PC-3 (cell line): ENCODE measurements at places on chromosomes 2 and 18. TPM values are rescaled to one million over a fixed set of nuclear protein-coding genes. Genes with fewer than 3 reads are reported as not detected.

IL1F10 gene
- total RNA-seq, result not detected in 2 replicates

PAIP2B gene
- total RNA-seq, result 3.8 and 4.0 TPM in 2 replicates

MC2R gene
- total RNA-seq, result not detected in 2 replicates

LMAN2L gene
- 27.8 and 31.4 TPM in 2 replicates for total RNA-seq

GALNT3 gene
- total RNA-seq, result 40.9 and 44.8 TPM in 2 replicates

TPO gene
- not detected in 2 replicates for total RNA-seq

ABHD1 gene
- total RNA-seq, result 0.36 TPM in 1 of 2 replicates, not detected in the other

ZC3H15 gene
- total RNA-seq, result 58.2 and 64.9 TPM in 2 replicates

ANO7 gene
- total RNA-seq, result 2.6 and 2.9 TPM in 2 replicates

LAMA1 gene
- total RNA-seq, result not detected in 2 replicates

CFAP53 gene
- not detected in 2 replicates for total RNA-seq

ZNF385B gene
- 0.81 and 2.4 TPM in 2 replicates for total RNA-seq

CPLX4 gene
- not detected in 2 replicates for total RNA-seq

KYNU gene
- total RNA-seq, result 1.1 and 2.3 TPM in 2 replicates

SULT1C2 gene
- total RNA-seq, result not detected in 2 replicates

PRKAG3 gene
- total RNA-seq, result not detected in 2 replicates

OSBPL1A gene
- 31.1 and 39.7 TPM in 2 replicates for total RNA-seq

ALPP gene
- 8.6 and 14.4 TPM in 2 replicates for total RNA-seq

ADGRF3 gene
- not detected in 2 replicates for total RNA-seq

FRZB gene
- 0.11 and 0.46 TPM in 2 replicates for total RNA-seq

SPEG gene
- total RNA-seq, result 30.7 and 45.2 TPM in 2 replicates

TRIM43 gene
- total RNA-seq, result not detected in 2 replicates

ALS2 gene
- total RNA-seq, result 20.4 and 23.8 TPM in 2 replicates

DPP4 gene
- total RNA-seq, result 14.8 and 23.3 TPM in 2 replicates

VIT gene
- total RNA-seq, result not detected in 2 replicates

NDC80 gene
- 26.0 and 53.4 TPM in 2 replicates for total RNA-seq

C2orf66 gene
- total RNA-seq, result 0.51 TPM in 1 of 2 replicates, not detected in the other

ATP6V1B1 gene
- not detected in 2 replicates for total RNA-seq

AQP4 gene
- total RNA-seq, result not detected in 2 replicates

CERKL gene
- total RNA-seq, result 0.92 and 0.98 TPM in 2 replicates
